ENCODE measurements at places on chromosomes 1 and 21.

GRCh38 chr1:245365095-245366020 lies 210.6 kb downstream of the KIF26B start:
- no peak for DNase-seq

DNA sequence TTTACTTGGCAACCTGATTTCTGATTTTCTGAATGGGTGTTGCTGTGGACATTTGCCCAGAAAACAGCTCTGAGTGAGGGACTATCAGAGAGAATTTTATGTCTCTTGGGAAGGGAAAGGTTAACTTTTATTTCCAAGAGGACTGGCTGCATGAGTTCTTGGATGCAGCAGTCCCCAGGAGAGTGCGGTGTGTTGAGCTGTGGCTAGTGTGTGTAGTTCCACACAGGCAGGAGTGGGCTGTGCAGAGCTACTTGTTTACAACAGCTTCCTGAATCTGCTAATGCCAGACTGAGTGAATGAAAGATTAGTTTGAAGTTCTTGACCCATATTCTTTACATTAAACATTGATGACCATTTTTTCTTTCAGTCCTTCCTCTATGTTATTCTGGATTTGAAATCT lies 41.0 kb upstream of the APOBEC4 start:
- DNase-seq, result no peak

DNA sequence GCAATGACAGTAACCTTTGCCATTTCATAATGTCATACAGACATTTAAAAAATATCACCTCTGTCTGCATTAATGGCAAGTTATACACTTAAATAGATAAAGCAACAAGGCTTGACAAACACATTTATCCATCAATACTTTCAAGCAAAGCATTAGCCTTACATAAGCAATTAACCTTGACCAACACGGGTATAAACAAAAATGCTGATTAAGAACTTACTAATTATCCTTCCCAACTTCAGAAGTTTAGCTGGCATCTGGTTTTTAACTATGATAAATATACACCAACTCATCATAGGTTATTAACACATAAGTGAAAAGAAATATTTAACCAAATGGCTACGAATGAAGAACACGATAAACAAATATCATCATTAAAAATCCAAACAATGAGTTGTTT lies 188.5 kb downstream of the SMYD3 start:
- no peak for DNase-seq

GRCh38 chr1:237035759-237036158 lies 6.2 kb upstream of the RYR2 start:
- no peak for DNase-seq

- no peak for DNase-seq
Measured at GRCh38 chr1:64469116-64469976, 583 bp upstream of the CACHD1 start.

GRCh38 chr21:35993875-35994490 lies 66.3 kb downstream of the SETD4 start:
- DNase-seq, result no peak

- peak; percentile 18 for DNase-seq
Measured at GRCh38 chr1:36400825-36401601, 3.3 kb upstream of the LSM10 start.

- no peak for DNase-seq
Measured at GRCh38 chr1:80535466-80535865, 1265.3 kb upstream of the ADGRL2 start.

- DNase-seq, result no peak
Measured at GRCh38 chr1:81432059-81432458, 368.7 kb upstream of the ADGRL2 start.

- DNase-seq, result no peak
Measured at GRCh38 chr21:14213164-14213563, 2.4 kb upstream of the LIPI start.

- DNase-seq, result no peak
Measured at GRCh38 chr1:110596312-110596711, 9.8 kb downstream of the KCNA2 start.

DNA sequence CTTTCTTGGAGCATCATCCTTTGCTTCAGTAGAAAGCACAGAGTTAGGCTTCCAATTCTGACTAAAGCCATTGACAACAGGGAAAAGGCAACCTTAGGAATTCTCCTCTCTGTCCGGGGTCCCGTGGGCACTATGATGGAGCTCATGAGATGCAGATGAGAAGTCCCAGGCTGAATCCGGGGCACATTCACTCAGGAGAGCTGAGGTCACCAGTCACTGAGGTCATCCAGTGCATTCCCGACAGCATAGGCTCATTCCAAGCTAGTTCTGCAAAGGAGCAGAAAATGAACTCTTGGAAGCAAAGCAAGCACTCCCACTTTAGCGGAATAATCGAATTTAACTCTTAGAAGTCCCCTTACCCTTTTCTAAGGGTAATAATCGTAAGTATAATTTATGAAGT lies 6.8 kb downstream of the CR1 start:
- no peak for DNase-seq

DNA sequence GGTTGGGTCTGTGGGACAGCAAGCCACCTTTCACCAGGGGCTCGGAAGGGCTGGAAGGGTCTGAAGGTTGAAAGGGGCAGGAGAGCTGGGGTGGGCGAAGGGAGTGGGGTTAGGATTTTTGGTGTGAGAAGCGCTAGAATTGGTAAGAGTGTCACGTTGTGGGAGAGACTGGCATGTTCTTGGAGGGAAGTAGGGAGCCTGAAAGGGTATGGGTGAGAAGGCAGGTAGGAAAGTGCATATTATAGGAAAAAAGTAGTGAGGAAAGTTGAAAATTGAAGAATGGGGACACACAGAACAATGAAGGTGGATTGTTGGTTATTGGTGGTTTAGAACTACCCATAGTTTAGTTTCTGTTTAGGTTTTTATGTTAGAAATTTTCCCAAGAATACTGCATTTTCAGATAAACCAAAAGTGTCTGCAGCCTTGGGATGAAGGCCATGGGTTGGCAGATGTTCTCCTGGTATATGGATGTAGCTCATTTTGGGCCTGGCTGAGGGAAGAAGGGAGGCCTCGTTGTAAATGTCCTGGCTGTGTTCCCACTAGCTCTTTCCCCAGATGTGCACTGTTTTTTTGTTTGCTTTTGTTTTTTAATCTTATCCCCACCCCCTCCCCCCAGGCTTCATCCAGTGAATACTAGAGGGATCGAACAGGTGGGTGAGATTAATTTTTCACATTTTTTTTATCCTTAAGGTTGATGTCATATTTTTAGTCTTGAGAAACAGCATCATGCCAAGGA lies 1.2 kb downstream of the LRRC42 start:
- DNase-seq, result no peak

DNA sequence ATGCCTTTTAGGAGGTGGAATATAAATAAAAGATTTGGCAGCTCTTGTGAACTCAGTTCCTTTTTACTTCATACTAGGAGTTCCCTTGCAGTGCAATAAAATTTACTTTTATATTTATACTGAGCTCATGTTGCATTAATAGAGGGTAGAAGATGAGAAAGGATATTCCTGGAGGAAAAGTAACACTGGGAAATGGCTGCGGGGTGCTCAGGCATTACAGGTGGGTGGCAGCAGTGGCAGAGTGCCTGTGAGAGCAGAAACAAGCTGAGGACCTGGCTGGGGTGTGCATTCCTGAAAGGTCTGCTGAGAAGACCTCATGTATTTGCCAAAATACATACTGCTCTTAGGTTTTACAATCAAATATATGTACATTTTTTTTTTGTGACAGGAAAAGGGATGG lies 126.9 kb downstream of the COQ8A start:
- DNase-seq, result no peak

DNA sequence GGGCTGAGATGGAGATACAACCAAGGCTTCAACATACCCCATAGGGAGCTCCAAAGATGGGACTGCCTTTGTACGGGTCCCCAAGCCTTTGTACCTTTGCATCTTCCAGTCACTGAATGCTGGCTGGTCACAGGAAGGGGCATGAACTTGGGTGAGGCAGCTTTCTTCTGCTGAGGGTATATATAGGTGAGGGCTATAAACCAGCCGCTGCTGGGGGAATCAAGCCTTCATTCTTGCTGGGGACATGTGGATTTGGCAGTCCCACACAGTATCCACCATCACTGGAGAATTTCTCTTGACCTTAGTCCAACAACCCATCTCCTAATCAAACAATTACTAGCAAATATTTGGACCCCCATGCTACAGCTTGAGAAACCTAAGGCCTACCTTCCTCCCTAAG lies 61.7 kb downstream of the CCDC185 start:
- DNase-seq, result no peak

GRCh38 chr1:181097242-181097641 lies 8.7 kb downstream of the IER5 start:
- DNase-seq, result no peak

DNA sequence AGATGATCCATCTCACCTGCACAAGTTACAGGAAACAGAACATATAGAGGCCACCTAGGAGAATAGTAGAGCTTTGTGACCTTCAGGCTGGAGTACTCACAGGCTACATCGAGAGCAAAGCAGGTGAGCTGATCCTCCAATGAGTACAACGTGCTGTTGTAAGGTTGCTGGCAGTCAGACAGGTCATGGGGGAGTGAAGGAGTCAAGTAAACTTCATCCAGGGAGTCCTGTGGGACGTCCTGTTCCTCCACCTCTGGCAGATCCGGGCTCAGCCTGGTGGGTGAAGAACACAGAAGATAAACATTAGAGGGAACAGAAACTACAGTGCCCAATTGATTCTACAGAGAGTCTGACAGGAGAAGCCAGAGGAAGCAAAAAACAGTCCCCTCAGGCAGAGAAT lies 62.5 kb downstream of the PRKAB2 start:
- DNase-seq, result no peak

GRCh38 chr1:94526152-94526980 lies 15.2 kb downstream of the F3 start:
- DNase-seq, result no peak

DNA sequence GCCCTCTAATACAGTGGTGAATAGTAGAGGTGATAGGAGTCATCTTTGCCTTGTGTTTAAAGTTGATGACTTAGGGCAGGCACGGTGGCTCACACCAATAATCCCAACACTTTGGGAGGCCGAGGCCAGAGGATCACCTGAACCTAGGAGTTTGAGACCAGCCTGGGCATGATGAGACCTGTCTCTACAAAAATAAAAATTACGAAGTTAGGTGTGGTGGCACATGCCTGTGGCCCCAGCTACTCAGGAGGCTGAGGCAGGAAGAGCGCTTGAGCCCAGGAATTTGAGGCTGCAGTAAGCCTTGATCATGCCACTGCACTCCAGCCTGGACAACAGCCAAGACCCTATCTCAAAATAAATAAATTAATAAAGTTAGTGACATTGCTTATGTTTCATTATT lies 26.6 kb downstream of the CAPZA1 start:
- no peak for DNase-seq

DNA sequence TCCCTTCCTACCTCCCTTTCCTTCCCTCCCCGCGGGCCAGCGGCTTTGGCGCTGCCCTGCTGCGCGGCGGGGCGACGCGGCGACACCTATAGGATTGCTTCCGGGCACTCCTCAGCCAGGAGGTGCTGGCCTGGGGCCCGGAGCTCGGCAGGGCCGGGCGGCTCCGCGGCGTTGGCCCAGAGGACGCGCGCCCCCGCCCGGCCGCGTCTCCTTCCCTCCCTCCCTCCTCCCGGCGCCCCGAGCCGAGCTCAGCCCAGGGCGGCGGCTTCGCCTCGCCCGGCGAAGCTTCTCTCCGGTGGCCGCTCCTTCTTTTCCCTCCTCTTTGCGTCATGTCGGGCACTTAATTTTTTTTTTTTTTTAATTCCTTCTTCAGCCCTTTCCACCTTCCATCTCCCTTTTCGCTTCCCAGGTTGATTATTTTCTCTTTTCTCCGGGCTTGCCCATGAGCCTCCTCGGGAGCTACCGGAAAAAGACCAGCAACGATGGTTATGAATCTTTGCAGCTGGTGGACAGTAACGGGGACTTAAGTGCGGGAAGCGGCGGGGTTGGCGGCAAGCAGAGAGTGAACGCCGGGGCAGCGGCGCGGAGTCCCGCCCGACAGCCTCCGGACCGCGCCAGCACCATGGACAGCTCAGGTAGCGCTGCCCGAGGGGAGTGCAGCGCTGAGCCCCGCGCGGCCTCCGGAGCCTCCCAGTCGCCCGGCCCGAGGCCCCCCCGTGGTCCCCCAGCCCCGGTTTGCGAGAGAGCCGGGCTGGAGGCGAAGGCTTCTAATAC lies at the start of gene DNAJC6:
Gene DNAJC6, plus strand, starts transcription at position 240 of the 774 bp plus-strand sequence. Its CDS starts 203 bp downstream, at position 443.
- peak; percentile 64 for DNase-seq

DNA sequence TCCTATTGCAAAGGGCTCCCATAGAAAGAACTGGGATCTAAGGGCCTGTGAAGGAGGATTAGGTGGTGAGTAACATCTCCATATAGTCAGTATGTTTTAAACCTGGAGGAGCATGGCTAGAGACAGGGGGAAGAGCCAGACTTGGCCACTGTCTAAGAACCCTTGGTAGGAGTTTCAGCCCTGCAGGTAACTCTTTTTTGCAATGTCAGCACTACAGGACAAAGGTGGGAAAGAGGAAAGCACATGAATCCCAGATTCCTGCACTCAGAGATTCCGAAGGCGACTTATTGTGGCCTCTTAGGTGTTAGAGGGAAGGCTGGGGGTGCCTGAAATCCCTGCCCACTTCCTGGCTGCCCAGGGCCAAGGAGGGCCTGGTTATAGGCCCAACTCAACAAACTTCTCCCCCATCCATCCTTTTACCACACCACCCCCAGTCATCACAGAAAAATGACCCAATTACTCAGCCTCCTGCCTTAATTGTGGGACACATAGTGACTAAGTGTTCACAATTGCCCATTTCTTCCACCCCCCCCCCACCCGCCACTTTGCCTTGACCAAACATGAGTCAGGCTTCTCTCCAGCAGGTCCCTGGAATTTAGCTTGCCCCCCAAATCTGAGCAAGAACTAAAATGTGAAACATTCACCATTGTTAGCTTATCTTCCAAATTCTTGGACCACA lies 1.9 kb upstream of the NTNG1 start:
- DNase-seq, result no peak

DNA sequence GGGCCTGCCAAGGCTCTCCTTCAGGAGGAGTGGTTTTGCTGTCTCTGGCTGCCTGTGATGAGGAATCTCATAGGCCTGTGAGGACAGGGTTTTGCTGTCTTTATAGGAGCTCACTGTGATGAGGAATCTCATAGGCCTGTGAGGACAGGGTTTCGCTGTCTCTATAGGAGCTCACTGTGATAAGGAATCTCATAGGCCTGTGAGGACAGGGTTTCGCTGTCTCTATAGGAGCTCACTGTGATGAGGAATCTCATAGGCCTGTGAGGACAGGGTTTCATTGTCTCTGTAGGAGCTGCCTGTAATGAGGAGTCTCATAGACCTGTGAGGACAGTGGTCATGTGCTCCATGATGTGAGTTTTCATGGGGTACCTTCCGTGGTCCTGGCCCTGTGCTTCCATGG lies 29.0 kb downstream of the CLIC6 start:
- no peak for DNase-seq

GRCh38 chr1:91567583-91567982 lies 66.9 kb downstream of the CDC7 start:
- no peak for DNase-seq

DNA sequence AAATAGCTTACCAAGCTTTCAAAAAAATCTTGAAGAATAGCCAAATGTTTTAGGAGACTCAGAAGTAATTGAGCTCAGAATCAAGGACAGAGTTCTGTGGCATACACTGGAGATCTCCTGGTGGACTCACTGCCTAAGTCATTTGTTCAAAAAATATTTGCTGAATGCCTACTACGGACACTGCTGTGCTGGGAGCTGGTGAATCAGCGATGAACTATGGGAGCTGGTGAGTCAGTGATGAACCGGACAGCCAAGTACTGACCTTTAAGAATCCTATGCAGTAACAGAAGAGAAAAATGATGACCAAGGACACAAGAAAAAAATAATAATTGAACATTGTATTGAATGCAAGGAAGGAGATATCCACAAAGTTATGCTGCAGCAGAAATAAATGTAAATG lies 717.9 kb upstream of the CXADR start:
- no peak for DNase-seq

- no peak for DNase-seq
Measured at GRCh38 chr1:42206164-42206563, 41.6 kb upstream of the GUCA2A start.
